BJ (cell line): ENCODE measurements at places on chromosomes 1 and 21.
A peak's percentile ranks its signal among the peaks of the same experiment; 100 is the strongest.

GRCh38 chr1:33384040-33384812, 46.7 kb downstream of the PHC2 start:
- DNase-seq, result peak; percentile 55

- DNase-seq, result no peak
Observed at GRCh38 chr1:61119085-61119484, 36.7 kb downstream of the NFIA start.

DNA sequence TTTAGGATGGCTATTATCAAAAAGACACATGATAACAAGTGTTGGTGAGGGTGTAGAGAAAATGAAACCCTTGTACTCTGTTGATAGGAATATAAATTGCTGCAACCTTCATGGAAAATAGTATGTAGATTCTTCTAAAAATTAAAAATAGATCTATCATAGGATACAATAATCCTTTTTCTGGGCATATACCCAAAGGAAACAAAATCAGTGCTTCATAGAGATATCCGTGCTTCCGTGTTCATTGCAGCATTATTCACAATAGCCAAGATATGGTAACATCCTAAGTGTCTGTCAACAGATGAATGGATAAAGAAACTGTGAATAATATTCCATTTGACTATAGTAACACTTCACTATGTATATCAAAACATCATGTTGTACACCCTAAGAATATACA, 106.7 kb downstream of the MIS18A start:
- DNase-seq, result no peak

DNA sequence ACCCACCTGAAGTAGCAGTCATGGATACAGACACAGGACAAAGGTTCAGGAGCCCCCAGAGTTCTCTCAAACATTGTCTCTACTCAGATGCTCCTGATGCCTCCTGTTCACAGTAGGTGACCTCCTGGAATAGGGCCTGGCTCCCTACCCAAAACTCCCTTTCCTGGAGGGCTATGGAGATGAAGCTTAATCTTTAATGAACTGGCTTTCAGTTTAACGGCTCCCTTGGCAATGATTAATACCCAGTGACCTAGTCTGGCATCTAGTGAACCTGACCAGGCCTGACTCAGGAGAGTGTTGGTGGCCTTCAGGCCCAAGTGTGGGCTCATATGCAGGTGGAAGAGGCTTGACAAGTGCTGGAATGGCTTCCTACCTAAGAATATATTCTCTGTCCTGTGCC, 65.2 kb upstream of the TRABD2B start:
- no peak for DNase-seq

DNA sequence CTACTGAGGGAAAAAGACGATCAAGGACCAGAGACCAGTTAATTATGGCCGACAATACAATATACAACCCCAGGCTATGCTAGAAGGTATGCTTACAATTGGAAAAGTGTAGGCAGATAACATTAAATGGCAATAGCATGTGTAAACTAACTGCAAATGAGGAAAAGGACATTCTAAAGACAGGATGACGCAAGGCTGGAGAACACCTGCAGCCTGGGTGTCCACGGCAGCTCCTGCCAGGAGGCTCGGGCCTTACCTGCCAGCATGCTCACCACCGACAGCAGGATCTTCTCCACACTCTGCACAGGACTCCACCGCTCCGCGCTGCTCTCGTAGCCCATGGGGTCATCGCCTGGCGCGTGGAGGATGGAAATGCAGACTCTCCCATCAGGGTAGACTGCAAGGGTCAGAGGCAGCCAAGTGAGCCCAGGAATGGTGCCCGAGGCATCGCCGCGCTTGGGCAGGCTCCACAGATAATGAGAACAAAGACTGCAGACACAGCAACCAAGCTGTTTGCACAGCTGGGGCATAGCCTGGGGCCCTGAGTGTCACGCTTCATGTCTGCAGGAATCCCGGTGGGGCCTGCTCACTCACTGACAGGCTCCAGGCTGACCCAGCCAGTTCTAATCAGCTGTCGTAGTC, 28.2 kb downstream of the UBE2G2 start:
- no peak for DNase-seq

GRCh38 chr1:175129182-175129581, 61.5 kb downstream of the TNN start:
- DNase-seq, result peak; percentile 69

DNA sequence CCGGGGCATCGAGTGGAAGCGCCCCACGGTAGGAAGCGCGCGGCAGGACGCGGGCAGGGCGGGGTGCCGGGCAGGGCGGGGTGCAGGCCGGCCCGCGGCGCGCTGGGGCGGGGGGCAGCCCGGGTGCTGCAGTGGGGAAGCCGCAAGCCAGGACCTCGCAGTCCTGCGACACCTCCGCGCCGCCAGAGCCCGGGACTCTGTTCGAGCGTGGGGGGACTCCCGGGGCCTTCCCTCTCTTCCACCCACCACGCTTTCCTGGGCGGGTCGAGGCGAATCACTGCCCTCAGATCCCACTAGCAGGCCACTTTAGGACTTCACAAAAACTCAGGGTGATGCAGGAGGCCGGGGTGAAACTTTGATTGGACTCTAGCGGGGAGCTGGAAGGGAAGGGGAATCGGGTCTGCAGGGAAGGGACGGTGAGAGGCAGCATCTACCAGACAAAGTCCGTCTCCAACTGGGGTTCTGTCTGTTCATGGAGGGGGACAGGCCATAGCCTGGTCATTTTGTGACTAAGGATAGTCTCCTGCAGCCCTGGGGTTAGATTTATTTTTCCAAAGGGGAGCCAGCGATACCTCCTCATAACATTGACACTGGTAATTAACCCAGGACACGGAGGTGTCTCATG, 623 bp downstream of the CAPN2 start:
- DNase-seq, result no peak

GRCh38 chr1:33429856-33430691, 821 bp downstream of the PHC2 start:
- DNase-seq, result no peak

GRCh38 chr1:9164919-9165318, 36.0 kb upstream of the GPR157 start:
- no peak for DNase-seq

- no peak for DNase-seq
Observed at GRCh38 chr21:39184050-39184980, 1.1 kb upstream of the PSMG1 start.

DNA sequence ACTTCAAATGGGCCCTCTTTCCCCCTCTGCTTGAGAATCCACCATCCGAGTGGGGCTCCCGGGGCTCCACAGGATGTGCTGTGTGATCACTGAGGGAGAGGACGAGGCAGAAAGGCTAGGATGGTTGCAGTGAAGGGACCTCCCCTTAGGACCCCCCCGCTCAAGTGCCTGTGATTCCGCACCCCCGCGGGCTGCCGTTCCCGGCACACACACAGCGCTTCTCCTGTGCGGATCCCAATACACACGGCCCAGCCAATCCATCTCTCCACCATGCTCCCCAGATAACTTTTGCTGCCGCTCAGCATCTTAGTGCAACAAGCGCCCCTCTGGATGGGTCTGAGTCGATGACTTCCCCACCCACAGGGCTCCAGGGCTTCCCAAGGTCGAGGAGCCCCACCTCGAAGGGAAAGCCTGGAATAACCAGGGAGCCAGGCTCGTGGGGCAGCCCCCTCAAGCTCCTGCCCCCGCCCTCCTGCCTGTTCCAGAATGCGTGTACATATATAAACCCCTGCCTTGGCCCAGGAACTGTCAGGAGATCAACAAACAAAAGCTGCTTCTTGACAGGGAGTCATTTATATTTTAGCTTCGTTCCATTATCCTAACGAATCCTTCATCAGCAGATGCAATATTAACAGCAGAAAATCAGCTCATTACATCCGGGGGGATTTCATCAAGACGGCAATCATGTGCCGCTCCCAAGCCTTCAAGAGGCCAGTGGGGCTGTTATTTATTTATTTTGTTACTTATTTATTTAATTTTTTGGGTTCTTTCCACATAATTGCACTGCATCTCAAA, 83.7 kb downstream of the CASZ1 start:
- DNase-seq, result no peak

GRCh38 chr1:17696417-17697301, 58.5 kb upstream of the ACTL8 start:
- peak; percentile 15 for DNase-seq

GRCh38 chr1:228866468-228866867, 131.2 kb downstream of the RHOU start:
- no peak for DNase-seq

GRCh38 chr21:38869196-38869595, 63.5 kb downstream of the ETS2 start:
- no peak for DNase-seq

DNA sequence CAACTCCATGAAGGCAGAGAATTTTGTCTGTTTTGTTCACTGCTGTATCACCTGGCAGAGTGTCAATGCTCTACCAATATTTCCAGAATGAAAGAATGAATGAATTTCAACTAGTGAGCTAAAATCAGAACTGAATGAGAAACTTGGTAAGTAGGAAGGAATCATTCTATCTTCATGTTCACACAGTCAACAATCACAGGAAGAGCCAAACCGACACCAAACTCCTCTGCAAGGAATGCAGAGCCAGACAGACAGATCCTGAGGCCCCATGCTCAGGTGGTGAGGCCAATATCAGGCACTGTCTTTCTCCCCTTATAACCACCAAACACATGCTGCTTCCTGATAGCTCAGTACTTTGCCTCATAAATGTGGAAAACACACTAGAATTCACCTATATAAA, 139.1 kb downstream of the SLC45A1 start:
- no peak for DNase-seq

GRCh38 chr21:43854773-43855633, 10.0 kb upstream of the AGPAT3 start:
- no peak for DNase-seq

GRCh38 chr1:198563583-198563982, 23.1 kb upstream of the ATP6V1G3 start:
- DNase-seq, result no peak

GRCh38 chr1:64323054-64323453, 119.6 kb downstream of the UBE2U start:
- DNase-seq, result no peak

- no peak for DNase-seq
Observed at GRCh38 chr1:29398431-29398830, 162.1 kb downstream of the PTPRU start.

GRCh38 chr1:234780531-234781162, 170.7 kb upstream of the IRF2BP2 start:
- no peak for DNase-seq

GRCh38 chr1:168582688-168583336, 6.4 kb downstream of the XCL1 start:
- no peak for DNase-seq

- no peak for DNase-seq
Observed at GRCh38 chr1:239987103-239987745, 104.5 kb upstream of the FMN2 start.

GRCh38 chr1:22196641-22197040, 53.7 kb upstream of the WNT4 start:
- DNase-seq, result no peak

GRCh38 chr1:186534401-186534800, 73.5 kb upstream of the PDC start:
- DNase-seq, result no peak

- DNase-seq, result no peak
Observed at GRCh38 chr1:17259233-17259873, 10.5 kb downstream of the PADI3 start.

- DNase-seq, result no peak
Observed at GRCh38 chr1:117231748-117232373, 21.1 kb upstream of the VTCN1 start.

- no peak for DNase-seq
Observed at GRCh38 chr1:205480349-205480985, 24.0 kb upstream of the CDK18 start.

DNA sequence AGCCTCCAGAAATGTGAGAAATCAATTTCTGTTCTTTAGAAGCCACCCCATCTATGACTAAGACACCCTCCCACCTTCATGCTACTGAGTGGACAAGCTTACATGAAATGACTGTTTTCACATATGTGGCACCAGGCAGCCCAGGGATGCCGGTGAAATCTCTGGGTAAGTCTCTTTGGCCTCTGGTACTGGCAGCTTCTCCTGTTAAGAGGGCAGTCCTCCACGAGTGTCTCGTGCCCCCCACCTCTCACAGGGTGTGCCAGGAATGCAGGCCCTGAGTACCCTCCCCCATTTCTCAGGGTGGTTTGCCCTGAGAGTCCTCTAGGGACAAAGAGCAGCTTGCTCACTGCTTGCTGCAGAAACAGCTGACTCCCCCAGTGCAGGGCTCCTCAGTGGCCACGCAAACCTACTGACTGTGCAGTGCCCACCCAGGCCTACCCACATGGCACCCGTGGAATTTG, 3.2 kb upstream of the PRXL2B start:
- no peak for DNase-seq

- no peak for DNase-seq
Observed at GRCh38 chr1:50940291-50940690, 19.8 kb downstream of the FAF1 start.

GRCh38 chr1:24609949-24610517, 33.1 kb upstream of the SRRM1 start:
- no peak for DNase-seq

- DNase-seq, result no peak
Observed at GRCh38 chr1:189103956-189104355, 1373.7 kb downstream of the BRINP3 start.

GRCh38 chr1:58774027-58774426, 9.8 kb downstream of the JUN start:
- DNase-seq, result no peak

- DNase-seq, result no peak
Observed at GRCh38 chr1:53557830-53558738, 98.9 kb downstream of the DMRTB1 start.

GRCh38 chr1:78090472-78091133, 44.8 kb downstream of the GIPC2 start:
- DNase-seq, result no peak
